ENCODE measurements at places on chromosomes 6 and 20.

DNA sequence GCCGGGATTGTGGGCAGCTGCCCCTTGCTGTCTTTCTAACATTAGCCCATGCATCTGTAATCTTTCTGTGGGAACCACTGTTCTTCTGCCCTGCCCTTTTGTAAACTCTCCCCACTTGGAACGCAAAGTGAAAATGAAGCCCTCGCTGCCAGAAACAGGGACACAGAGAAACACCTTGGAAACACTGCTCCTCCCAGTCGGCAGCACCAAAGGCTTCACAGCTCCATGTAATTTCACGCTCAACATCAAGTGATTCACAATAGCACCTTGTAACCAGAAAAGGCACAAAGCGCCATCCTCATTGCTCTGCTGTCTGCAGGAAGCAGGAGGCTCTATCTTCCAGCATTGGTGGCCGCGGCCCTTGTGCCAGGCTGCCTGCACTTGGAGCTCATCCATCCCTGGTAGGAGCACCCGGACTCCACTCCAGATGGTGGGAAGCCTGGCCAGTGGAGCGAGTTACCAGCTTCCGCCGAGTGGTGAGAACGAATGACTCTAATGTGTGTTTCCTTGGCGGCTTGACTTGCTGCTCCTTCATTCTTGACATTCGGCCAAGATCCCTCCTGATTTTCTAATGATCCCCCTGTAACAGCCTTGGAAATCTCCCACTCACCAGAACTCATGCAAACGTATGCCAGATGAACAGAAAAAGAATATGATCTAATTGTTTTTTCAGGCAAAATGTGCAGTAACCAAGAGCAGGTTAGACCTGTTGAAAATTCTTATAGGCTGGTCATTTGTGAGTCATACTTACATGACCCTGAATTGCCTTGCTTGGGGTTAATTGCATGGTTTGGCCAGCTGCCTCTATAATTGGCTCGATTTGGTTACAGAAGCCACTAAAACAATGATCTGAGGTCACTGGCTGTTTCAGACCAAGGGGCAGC is 169.1 kb upstream of the CDYL start:
- DNase-seq: no peak

DNA sequence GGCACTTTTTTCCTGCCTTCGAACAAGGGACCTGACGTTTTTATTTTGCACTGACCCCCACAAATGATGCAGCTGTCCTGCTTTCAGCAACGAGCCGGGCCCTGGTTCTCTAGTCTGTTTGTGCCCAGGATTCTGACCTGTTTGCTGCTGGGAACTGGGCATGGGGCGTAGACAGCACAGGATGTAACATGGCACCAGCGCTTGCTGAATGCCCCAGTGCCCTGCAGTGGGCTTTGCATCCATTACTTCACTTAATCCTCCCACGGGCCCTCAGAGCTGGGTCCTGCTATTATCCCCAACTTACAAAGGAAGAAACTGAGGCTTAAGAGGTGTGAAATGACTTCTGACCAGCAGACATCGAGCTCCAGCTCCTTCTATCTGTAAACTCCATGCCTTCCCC is 80.4 kb upstream of the PMEPA1 start:
- no peak for DNase-seq

DNA sequence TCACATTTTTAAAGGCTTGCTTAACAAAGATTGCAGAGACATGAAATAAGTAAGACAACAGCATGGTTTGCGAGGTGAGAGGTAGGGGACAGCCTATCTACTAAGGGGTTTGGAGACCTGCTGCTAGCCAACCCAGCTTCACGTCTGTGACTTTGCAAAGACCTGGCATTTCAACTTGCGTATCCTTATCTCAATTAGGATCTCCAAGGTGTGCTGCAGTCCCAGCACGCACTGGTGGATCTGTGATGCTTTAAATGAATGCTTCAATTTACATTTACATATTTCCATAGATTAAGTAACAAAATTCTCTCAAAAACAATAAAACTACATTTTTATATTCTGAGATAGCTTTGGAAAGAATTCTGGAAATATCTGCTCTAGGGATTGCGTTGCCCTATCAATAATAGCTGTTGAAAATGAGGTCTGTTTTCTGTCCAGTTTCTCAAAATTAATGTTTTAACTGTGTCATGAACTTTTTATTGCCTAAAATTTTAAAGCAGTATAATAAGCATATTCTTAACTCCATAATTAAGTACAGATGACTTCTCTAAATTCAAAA is 124.4 kb upstream of the EDN1 start:
- DNase-seq: no peak

GRCh38 chr6:16850681-16851026 is 89.4 kb upstream of the ATXN1 start:
- peak; percentile 54 for DNase-seq

- no peak for DNase-seq
Measured at GRCh38 chr6:116528780-116529179, 16.7 kb downstream of the TRAPPC3L start.

DNA sequence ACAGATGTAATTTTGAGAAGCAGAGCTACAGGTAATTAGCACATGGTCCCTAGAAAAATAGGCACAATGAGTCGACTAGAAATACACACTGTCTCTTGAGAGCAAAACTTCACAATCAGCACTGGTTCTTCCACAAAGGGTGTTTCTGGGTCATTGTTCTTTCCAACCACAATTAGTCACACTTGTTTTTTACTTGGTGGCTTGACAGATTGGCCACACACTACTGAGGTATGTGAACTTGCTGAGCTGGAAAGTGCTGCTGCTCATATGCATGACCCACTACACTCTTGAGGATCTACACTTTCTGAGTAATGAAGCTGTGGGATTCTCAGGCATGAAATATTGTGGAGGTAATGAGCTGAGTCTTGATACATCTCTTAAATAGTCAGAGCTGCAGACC is 347.7 kb downstream of the BCKDHB start:
- no peak for DNase-seq

DNA sequence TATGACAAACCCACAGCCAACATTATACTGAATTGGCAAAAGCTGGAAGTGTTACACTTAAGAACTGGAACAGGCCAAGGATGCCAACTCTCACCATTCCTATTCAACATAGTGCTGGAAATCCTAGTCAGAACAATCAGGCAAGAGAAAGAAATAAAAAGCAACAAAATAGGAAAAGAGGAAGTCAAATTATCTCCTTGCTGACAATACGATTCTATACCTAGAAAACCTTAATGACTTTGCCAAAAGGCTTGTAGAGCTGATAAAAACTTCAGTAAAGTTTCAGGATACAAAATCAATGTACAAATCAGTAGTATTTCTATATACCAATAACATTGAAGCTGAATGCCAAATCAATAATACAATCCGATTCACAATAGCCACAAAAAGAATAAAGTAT is 32.4 kb downstream of the OR5V1 start:
- no peak for DNase-seq

GRCh38 chr6:35054106-35054742 is 86.9 kb downstream of the TCP11 start:
- no peak for DNase-seq

DNA sequence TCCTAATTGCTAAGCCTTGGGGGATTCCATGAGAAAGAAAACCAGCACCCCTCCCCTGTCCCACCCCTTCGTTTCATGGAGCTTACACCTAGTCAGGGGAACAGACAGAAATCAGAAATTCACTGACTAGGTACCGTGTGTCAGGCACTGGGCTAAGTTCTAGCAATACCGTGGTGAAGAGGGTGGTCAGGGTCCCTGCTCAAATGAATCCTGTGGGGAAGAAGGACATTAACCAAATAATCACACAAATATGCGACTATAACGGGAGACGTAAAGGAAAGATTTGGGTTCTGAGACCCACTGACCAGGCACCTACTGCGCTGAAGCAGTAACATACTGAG is 65.1 kb upstream of the TOP1 start:
- DNase-seq: no peak

- no peak for DNase-seq
Measured at GRCh38 chr6:166977621-166978525, 21.3 kb upstream of the CEP43 start.

GRCh38 chr6:14784596-14785492 is 461.0 kb upstream of the JARID2 start:
- DNase-seq: no peak

DNA sequence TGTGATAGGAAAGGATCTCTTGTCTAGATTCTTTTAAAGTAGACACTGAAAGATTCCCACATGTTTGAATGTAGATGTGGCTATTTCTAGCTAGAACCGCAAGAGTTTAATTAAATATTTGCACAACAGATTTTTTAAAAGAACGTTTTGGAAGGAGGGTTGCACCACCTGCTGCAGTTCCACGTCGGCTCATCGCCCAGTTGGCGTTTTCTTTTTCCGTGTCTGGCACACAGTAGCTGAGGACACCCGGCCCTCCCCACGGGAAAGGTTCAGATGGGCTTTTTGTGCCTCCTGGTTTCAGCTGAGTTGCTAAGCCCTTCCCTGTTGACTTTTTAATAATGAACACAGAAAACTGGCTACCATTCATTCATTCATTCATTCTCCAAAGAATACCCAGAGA is 41.8 kb upstream of the DOK5 start:
- no peak for DNase-seq

- DNase-seq: no peak
Measured at GRCh38 chr6:46996860-46997641, 45.1 kb downstream of the ADGRF1 start.
